ENCODE measurements at places on chromosomes 3 and 15. TPM values are rescaled to one million over a fixed set of nuclear protein-coding genes. Genes with fewer than 3 reads are reported as not detected.

Gene CCR9
- not detected for total RNA-seq

Gene CHDH
- total RNA-seq: 9.1 TPM

Gene GRM2
- 5.4 TPM for total RNA-seq

Gene CLRN1
- total RNA-seq: 12.0 TPM

Gene GBE1
- 32.4 TPM for total RNA-seq

Gene CORO2B
- 43.0 TPM for total RNA-seq

Gene SENP2
- total RNA-seq: 55.0 TPM

Gene RGMA
- 13.7 TPM for total RNA-seq

Gene EIF1B
- 39.6 TPM for total RNA-seq

Gene ALDH1A3
- 143 TPM for total RNA-seq

Gene SERPINI2
- not detected for total RNA-seq

Gene UCN2
- 0.33 TPM for total RNA-seq

Gene MCTP2
- total RNA-seq: 8.6 TPM

Gene CD86
- total RNA-seq: 4.0 TPM

Gene RRP9
- total RNA-seq: 14.9 TPM

Gene PSMA4
- 148 TPM for total RNA-seq

Gene PRR20G
- total RNA-seq: not detected

Gene STRA6
- total RNA-seq: 17.3 TPM

Gene TMEM45A
- 16.9 TPM for total RNA-seq

Gene RAB7A
- 75.9 TPM for total RNA-seq

Gene SI
- total RNA-seq: not detected

Gene IL20RB
- total RNA-seq: 0.38 TPM

Gene CPN2
- not detected for total RNA-seq

Gene UROC1
- total RNA-seq: 0.11 TPM

Gene OIP5
- total RNA-seq: 4.6 TPM

Gene INTS14
- total RNA-seq: 47.6 TPM

Gene EOGT
- 88.0 TPM for total RNA-seq

Gene CHCHD4
- 11.0 TPM for total RNA-seq

Gene TRH
- total RNA-seq: 14.0 TPM

Gene PLCB2
- total RNA-seq: 9.7 TPM

Gene CCDC39
- total RNA-seq: 0.66 TPM

Gene GOLGA8R
- total RNA-seq: 10.7 TPM

Gene ANKRD34C
- 0.22 TPM for total RNA-seq

Gene ATP10A
- total RNA-seq: 5.9 TPM

Gene CHAC1
- 2.5 TPM for total RNA-seq

Gene NT5DC2
- 62.9 TPM for total RNA-seq

Gene CFAP20DC
- 9.5 TPM for total RNA-seq

Gene CHRM5
- total RNA-seq: 6.8 TPM

All from camera-type eye (tissue), 1 donor.